Hippocampal formation (tissue), 2 donors: ENCODE measurements at places on chromosomes 2 and 18.

DNA sequence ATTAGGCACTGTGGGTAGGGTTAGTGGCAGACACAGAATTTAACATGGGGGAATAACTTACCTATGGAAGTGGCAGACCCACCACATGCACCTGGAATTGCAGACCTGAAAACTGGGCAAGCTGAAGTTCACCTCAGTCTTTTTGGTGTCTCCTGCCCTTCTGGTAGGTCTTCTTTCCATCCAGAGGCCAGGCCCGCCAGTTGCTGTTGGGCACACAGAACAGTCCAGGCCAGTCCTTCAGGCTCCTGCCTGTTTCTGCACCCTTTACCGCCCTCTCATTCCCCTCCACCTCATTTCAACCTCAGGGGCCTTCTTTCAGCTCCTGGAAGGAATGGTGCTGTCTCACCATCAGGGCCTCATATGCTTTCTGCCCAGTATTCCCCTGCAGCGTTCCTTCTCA lies 358.9 kb upstream of the ETAA1 start:
- no peak for DNase-seq

- no peak for DNase-seq
Measured at GRCh38 chr2:136235546-136235945, 117.6 kb upstream of the CXCR4 start.

- no peak for DNase-seq
Measured at GRCh38 chr18:55252053-55252675, 292.9 kb upstream of the CCDC68 start.

GRCh38 chr18:33835419-33835818 lies 257.4 kb downstream of the ASXL3 start:
- DNase-seq = no peak

GRCh38 chr2:75560022-75560767 lies 544 bp downstream of the EVA1A start:
- DNase-seq = no peak

DNA sequence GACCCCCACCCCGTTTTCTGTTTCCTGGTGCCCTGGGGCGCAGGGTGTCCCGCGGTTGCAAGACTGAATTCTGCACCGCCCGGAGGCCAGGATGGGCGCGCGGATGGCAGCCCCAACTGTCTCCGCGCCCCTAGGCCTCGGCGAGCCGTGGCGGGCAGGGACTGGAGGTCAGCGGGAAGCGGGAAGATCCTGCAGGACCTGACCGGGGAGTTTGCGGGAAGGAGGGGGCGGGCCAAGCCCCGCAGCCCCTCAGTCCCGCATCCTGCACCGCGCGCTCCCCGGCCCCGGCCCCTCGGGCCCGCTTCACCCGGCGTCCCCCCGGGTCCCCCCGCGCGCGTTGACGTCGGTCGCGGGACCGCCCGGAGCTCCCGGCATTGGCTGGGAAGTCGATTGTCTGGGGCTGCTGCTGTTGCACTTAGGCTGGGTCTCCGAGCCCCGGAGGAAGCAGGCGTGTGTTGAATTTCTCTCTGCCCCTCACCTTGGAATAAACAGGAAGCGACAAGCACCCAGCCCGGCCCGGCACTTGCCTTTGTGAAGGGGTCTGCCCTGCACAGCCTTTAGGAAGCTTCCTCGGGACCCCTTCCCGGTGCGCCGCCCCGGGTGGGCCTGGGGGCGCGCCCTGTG lies at the start of gene LDLRAD4:
TSS of gene LDLRAD4 (plus strand) at position 393 of the 624 bp plus-strand sequence.
- peak; percentile 48 for DNase-seq

DNA sequence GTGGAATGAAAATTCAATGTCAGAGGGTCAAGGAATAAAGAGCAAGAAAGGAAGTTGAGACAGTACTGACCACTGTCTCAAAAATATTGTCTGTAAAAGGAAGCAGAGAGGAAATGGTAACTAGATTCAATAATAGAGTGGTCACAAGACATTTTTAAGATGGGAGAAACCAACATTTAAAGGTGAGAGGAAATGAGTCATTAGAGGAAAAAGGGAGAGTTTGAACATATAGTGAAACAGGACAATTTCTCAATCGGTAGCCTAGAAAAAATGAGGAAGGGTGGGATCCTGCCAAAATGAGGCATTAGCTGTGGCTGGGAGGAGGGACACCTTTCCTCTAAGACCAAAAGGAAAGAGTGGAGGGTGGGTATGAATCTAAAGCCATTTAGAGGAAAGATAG lies 288.5 kb downstream of the SP3 start:
- DNase-seq = no peak

DNA sequence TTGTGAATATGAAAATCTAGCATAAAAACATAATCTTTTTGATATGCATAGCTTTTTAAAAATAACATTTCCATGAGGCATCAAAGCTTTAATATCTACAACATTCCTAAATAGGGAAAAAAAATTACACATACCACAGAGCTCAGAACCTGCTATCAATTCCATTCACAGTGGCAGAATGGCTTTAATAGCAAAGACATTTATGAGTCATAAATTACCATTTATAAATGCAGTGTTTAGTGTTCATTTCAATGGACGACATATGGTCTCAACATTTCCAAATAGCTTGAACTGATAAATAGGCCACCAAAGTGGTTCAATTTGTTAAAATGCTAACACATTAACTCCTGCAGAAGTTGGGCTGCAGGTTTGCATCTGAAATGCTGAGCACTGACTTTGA lies 600.6 kb upstream of the SETBP1 start:
- no peak for DNase-seq

- DNase-seq = peak; percentile 54
Measured at GRCh38 chr2:187499941-187500532, 52.0 kb upstream of the CALCRL start.

GRCh38 chr2:222884805-222885424 lies 24.1 kb downstream of the ACSL3 start:
- DNase-seq = no peak

DNA sequence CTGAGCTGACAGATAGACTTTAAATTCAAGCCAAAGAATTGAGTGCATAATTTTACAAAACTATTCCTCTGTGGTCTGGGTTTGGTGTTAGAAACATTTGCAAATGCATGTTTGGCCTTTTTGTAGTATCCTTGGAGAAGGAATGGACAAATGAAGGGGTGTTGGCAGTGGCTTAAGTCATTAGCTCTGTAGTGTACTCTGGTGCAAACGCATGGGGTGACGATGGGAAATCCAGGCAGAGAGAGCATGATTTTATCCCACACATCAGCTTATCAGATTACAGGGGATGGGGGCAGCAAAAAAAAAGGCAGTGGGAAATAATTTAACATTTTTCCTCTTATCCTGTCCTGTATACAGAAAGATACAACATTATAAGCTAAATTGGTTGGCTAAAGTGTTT lies 320.6 kb downstream of the ZNF516 start:
- DNase-seq = no peak

DNA sequence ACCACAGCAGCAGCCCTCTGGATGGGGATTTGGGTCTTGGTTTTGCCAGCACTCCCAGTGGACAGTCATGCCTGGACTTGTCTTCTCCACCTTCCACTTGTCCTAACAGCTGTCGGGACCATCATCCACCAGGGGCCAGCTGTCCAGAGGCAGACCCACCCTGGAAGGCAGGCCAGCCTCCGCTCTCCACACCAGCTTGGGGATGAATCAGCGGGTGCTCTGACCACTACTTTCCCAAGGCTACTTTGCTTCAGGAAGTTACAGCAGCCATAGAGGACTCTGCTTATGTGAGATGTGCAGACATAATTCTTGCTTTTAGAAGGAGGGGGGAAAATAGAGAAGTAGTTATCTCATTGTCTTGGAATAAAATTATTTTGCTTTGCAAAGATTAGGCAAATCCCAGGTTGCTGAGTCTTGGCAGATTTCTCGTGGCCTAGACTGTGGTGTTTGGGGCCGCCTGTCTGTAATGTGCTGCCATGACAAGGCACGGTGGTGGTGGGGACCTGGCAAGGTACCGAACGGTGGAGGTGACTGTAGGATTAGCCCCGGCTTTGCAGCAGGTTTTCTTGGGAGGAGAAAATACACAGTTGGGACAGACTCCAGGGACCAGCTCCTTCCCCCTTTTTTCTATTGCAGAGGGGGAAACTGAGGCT lies 148.7 kb downstream of the AGAP1 start:
- DNase-seq = no peak
